H54 (cell line): ENCODE measurements at places on chromosomes 5 and 9.

GRCh38 chr5:150576449-150576949 lies 64.0 kb upstream of the SYNPO start:
- DNase-seq: no peak

DNA sequence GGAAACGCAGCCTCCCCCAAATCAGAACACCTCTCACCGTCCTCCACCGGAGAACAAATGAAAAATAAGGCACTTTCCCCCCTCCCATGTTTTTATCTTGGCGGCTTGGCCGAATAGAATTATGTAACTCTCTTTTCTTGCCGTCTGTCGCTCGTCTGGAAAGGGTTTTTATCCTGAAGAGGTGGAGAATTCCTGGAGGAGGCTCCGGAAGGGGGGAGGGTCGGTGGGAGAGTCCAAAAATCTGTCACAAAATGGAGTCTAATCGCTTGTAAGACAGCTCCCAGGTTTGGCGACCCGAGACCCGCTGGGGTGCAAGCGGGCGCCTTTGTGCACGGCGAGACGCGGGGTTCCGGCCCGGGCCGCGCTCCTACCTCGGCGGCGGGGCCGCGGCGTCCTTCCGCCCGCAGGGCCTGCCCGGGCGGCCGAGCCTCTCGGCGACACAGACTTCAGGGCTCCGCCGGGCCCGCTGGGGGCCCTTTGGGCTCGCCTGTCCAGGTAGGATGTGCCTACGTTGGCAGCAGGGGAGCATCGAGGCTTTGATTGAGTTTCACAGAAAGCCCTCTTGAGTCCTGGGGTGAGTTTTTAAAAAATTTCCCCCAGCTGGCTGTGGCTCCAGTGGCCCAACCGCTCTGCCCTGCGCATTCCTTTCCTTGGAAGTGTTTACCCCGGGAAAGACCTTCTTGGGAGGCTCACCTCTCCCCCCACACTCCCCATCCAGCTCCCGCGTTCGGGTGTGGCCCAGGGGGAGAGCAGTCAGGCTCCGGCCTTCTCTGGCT lies 5.0 kb downstream of the LMX1B start:
- no peak for DNase-seq

GRCh38 chr5:83095957-83096539 lies 18.7 kb downstream of the XRCC4 start:
- peak; percentile 51 for DNase-seq

- DNase-seq: no peak
These were observed 4.2 kb upstream of the PTGES start for GRCh38 chr9:129757045-129757444.

GRCh38 chr9:81557452-81558090 lies 131.8 kb downstream of the TLE1 start:
- DNase-seq: no peak

DNA sequence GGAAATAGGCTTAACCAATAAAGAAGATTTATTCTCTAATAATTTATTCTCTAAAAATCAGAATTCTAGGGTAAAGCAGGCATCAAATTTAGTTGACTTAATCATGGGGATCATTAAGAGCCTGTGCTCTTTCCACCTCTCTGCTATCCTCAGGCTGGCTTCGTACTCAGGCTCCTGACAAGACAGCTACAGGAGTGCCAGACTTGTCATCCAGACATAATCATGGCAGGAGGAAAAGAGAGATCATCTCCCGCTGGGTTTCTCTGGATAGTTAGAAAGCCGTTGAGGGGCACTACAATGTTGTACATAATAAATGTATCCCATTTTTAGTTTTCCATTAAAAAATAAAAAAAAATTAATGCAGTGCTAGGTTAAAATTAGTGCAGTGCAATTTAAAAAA lies 171.9 kb downstream of the SEC61B start:
- DNase-seq: no peak

DNA sequence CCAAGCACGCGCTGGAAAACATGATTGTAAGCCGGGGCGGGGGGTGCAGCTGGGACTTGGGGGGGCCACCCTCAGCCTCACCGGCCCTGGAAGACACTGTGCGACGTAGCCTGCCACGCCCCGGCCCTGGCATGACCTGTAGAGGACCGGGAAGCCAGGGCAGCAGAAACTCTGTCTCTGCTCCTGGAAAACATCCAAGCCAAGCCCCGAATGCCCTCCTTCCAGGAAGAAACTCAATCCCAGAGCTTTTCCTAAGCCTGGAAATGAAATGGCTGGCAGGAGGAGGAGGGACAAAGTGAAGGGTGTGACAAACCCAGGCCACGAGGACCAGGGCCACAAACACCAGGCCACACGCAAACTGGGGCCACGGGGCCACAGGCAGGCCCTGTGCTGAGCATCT lies 55.4 kb downstream of the KCNT1 start:
- DNase-seq: no peak

GRCh38 chr5:57128325-57128724 lies 45.5 kb upstream of the GPBP1 start:
- DNase-seq: no peak

- no peak for DNase-seq
These were observed 83.5 kb downstream of the C9orf152 start for GRCh38 chr9:110124439-110124838.
